ENCODE measurements at places on chromosomes 2 and 18.

- no peak for DNase-seq
These were observed 8.8 kb downstream of the PASK start for GRCh38 chr2:241140445-241140840.

DNA sequence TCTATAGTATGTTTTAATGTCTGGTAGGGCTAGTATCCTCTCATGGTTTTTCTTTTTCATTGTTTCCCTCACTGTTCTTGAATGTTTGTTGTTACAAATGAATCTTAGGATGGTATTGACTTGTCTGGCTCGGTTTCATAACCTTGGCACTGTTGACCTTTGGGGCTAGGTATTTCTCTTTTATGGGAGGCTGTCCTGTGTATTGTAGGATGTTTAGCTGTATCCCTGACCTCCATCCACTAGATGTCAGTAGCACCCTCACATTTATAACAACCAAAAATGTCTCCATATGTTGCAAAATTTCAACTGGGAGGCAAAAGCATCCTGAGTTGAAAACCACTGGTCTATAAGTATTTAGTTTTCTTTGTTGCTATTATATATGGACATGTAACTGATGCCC, 7.0 kb upstream of the AOX1 start:
- DNase-seq, result no peak

- DNase-seq, result no peak
These were observed 3.8 kb downstream of the MZT2B start for GRCh38 chr2:130185896-130186295.

GRCh38 chr18:410047-410455, 90.5 kb downstream of the COLEC12 start:
- DNase-seq, result no peak

DNA sequence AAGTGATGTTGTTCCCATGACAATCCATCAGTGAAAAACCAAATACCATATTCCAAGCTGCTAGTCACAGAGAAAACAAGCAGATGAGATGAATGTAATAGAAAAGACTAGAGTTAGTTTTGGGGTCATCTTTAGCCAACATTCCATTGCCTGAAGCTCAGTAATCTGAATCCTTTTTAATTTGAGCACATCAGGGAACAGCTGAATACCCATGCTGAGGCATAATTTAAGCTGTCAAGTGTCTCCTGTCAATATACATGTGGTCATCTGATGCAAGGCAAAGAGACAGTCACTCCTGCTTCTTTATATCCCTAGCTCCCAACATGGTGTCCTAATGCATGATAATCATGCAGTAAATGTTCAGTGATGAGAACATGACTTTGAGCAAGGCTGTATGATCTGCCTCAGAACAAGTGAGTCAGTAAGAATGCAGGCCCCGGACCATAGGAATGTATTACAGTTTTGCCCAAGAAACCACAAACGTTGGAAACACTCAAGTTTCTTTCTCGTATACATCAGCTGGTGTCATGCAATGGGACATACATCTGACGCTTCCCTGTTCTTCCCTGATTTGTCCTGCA, 48.0 kb downstream of the CDK15 start:
- no peak for DNase-seq

DNA sequence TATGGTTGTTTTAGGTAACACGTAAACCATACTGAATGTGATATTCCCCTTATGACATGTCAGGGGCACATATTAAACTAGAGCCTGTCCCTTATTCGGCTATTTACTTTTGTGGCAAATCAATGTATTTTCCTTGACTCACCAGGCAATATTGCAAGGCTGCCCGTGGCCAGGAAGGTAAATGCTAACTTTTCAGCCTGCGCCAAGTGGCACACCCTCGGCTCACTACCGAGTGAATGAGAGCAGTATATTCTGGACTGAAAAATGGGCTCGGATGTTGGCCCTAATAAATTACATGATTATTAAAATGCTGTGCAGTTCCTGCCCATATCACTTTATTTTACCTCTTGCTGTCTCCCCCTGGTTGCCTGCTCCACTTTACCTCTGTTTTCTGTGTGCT, 46.7 kb downstream of the POU3F3 start:
- no peak for DNase-seq

DNA sequence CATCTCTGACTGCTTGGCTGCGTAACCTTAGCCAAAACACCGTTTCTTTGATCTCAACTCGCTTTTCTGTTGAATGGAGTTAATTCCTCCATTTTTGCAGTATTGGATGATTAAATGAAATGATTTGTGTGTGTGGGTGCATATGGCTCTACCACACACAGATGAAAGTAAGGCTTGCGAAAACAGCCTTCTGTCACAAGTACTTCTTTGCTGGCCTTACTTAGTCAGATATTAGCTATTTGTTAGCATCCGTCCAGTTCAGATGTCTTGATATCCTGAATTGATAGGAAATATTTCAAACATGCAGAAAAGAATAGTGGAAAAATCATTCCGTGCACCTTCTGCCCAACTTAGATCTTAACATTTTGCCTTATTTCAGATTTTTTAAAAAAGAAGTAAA, 21.8 kb downstream of the NCOA1 start:
- DNase-seq, result no peak

- DNase-seq, result no peak
These were observed 284.7 kb downstream of the ALPK2 start for GRCh38 chr18:58344080-58344670.

GRCh38 chr18:67265464-67266245, 250.9 kb downstream of the DSEL start:
- no peak for DNase-seq

DNA sequence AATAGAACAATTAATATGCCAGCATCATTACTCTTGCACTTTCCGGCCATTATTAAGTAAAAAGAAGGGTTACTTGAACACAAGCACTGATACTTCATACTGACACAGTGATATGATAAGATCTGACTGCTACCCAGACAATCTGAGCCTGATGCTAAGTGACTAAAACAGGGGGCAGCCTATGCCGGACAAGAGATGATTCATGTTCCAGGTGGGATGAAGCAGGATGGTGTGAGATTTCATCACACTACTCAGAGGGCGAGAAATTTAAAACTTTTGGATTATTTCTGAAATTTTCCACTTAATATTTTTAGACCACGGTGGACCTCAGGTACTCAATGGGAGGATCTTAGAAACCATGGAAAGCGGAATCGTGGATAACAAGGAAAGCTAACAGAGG, 61.7 kb downstream of the LIPG start:
- no peak for DNase-seq

DNA sequence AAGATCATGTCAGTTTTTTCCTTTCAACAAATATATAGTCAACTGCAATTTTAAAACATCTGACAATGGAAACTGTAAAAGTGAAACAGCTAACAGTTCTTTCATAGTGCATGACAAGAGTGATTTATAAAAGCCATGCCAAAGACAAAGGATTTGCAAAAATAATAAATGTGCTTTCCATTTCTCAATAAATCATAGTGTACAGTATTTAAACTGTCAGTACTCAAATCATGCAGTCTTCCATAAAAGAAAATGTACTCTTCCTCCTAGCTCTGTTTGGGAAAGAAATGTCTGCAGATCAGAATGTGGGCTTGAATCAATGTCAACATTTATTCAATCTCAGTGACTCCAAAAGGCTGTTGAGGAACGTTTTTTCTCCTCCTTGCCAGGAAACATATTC, 131.7 kb upstream of the PDE1A start:
- DNase-seq, result no peak

GRCh38 chr2:238523158-238524110, 96.7 kb downstream of the ASB1 start:
- no peak for DNase-seq

DNA sequence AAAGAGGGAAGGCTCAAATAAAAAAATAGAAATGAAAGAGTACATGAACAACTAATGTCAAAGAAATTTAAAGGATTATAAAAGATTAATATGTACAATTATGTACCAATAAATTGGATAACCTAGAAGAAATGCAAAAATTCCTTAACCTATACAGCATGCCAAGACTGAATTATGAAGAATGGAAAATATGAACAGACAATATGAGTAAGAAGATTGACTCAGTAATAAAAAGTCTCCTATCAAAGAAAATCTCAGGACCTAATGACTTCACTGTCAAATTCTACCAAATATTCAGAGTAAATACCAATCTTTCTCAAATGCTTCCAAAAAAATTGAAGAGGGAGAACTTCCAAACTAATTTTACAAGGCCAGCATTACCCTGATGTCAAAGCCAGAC, 120.2 kb upstream of the SPOPL start:
- DNase-seq, result no peak

DNA sequence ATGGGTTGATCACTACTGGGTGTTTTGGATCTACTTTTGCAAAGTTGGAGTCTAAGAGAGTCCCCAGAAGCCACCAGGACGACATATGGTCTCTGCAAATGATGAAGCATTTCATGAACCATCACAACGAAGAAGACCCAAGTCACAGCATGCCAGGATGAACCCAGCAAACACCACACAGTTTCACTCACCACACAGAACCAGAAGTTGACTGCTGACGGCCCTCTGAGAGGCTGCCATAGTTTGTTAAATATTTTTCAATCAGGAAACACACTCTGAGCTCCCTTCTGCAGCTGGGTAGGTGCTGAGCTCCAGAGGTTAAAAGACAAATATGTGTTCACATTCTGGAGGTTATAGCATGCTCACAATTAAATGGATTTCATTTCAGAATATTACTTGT, 271.4 kb downstream of the DCDC2C start:
- no peak for DNase-seq

DNA sequence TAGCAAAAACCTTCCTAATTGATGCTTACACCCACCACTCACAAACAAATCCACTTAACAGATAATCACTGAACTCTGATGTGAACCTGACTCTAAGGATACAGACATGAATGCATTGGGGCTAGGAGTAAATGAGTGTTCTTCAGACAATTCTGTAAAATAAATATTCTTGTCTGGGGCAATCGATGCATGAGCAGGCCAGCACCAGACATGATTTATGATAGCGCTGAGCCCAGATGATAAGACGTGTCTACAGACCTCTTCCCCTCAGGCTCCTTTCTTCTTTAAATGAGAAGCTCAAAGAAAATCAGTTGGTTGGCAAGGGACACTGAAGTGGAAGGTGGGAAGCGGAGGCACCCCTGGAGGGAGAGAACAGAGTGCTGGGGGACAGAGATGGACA, 27.3 kb upstream of the BIN1 start:
- DNase-seq, result no peak

DNA sequence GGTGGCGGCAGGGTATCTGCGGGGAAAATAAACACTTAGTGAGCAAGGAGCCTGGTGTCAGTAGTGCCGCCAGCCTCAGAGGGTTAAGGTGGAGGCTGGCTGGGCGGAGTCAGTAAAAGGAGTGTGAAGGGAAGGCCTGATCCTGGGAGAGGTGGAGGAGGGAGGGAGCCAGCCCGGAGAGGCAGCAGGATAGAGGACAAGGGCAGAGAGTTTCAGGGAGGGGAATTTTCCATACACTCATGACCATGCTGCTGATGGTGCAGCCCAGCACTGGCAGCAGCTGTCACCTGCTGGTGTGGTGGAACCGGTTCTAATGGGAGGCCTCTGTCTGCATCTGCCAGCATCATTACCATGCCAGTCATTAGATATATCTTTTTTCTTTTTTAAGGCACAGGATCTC, 2.0 kb upstream of the TEX44 start:
- DNase-seq, result no peak

GRCh38 chr2:150924878-150925277, 336.8 kb downstream of the RBM43 start:
- DNase-seq, result no peak

- DNase-seq, result no peak
These were observed 71.7 kb upstream of the TAF1B start for GRCh38 chr2:9771481-9772017.

DNA sequence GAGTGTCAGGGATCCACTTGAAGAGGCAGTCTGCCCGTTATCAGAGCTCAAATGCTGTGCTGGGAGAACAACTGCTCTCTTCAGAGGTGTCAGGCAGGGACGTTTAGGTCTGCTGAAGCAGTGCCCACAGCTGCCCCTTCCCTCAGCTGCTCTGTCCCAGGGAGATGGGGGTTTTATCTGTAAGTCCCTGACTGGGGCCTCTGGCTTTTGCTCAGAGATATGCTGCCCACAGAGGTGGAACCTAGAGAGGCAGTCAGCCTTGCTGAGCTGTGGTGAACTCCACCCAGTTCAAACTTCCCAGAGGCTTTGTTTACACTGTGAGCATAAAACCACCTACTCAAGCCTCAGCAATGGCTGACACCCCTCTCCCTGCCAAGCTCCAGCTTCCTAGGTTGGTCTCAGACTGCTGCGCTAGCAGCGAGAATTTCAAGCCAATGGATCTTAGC, 38.1 kb downstream of the PLEK start:
- no peak for DNase-seq

DNA sequence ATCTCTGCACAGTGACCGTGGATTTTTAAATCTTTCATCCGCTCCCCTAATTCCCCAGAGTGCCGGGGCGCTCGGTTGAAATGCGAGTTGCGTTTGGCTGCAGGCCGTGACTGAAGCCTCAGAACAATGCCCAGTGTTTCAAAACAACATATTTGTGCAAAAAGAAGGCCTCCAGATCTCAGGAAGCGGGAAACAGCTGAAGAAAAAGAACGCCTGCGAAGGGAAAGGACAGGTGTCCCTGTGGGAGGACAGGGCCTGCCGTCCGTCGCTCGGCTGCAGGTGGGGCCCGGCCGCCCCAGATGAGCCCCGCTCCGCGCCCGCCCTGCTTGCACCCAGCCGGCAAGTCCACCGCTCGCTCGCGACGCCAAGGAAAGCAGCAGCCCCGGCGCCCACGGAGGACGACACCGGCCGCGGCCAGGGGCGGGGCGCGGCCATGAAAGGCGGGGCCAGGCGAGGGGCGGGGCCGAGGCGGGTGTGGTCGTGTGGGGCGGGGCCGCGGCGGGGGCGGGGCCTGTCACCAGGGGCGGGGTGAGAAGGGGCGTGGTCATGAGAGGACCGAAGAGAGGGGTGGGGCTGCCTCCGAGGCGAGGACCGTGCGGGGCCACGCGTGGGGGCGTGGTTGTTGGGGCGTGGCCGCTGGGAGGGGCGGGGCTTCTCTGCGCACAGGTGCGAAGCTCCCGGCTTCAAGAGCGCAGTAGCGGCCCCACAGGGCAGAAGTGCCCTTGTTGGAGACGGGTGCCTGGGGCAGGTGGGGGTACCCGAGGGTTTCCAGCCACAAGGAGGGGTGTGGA, 17.6 kb upstream of the BOK start:
- peak; percentile 41 for DNase-seq

GRCh38 chr2:72347081-72347480, 199.4 kb upstream of the CYP26B1 start:
- DNase-seq, result no peak

GRCh38 chr2:235811446-235812184, 317.8 kb downstream of the AGAP1 start:
- no peak for DNase-seq

- DNase-seq, result no peak
These were observed 906.1 kb downstream of the SLC4A3 start for GRCh38 chr2:220533485-220533884.

DNA sequence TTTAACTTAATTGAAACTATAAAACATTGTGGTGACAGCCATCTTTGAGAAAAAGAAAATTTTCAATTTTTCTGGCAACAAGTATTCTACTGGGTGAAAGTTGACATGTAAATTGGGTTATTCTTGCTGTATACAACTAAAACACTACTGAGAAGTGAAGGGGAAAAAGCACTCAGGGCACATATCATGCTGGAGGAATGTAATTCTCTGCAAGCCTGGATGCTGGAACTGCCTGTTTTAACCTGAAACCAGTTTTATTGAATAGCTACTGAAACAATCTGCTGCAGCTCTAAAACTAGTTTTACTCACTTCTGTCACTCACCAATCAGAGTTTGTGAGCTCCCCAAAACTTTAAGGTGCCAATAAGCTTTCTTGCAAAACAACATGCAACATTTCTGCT, 1136.0 kb downstream of the LRP1B start:
- DNase-seq, result no peak
